NCI-H1092 treated with DMSO at 0.1 percent for 48 hours (cell line): ENCODE measurements at places on chromosomes 6 and 20.

- DNase-seq = no peak
These were observed 355.1 kb upstream of the ADGRB3 start for GRCh38 chr6:68279793-68280557.

GRCh38 chr6:159234102-159234553 is 64.9 kb downstream of the FNDC1 start:
- no peak for DNase-seq

- no peak for DNase-seq
These were observed 110.4 kb downstream of the PLCB4 start for GRCh38 chr20:9179193-9179802.

GRCh38 chr20:24164360-24164759 is 175.8 kb upstream of the GGTLC1 start:
- DNase-seq = no peak

- DNase-seq = no peak
These were observed 6.3 kb downstream of the MAPK14 start for GRCh38 chr6:36033935-36034334.

- DNase-seq = no peak
These were observed 68.8 kb downstream of the UTRN start for GRCh38 chr6:144353871-144354314.

- no peak for DNase-seq
These were observed 340.4 kb downstream of the TPBG start for GRCh38 chr6:82704045-82704444.

GRCh38 chr6:40803897-40804702 is 216.9 kb upstream of the LRFN2 start:
- DNase-seq = no peak

GRCh38 chr20:47173596-47174216 is 182.8 kb downstream of the ZMYND8 start:
- DNase-seq = no peak

DNA sequence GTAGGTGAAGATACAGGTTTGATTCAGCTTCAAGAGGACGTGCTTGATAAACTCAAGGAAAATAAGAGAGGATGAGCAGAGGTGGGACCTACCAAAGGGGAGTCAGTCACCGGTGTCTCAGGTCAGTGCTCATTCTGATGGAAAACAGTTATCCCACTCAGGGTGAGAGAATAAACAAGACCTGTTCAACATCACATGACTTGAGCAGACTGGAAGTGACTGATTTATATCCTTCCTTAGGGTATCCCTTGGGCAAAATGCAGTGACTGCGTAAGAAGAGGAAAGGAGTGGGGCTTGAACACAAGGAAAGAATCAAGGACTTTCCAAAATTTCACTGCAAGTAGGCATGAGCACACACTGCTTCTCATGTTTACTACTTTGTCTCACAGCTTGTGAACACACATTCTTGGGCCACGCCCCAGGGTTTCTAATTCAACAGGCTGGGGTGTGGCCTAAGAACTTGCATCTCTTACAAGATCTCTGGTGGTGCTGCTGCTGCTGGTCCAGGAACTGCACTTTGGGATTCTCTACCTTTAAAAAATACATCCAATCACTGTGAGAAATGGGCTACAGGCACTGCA is 11.6 kb downstream of the CST3 start:
- no peak for DNase-seq

- DNase-seq = no peak
These were observed 24.3 kb upstream of the RIMS4 start for GRCh38 chr20:44834693-44835092.

- no peak for DNase-seq
These were observed 139.2 kb downstream of the AHI1 start for GRCh38 chr6:135358251-135358821.

DNA sequence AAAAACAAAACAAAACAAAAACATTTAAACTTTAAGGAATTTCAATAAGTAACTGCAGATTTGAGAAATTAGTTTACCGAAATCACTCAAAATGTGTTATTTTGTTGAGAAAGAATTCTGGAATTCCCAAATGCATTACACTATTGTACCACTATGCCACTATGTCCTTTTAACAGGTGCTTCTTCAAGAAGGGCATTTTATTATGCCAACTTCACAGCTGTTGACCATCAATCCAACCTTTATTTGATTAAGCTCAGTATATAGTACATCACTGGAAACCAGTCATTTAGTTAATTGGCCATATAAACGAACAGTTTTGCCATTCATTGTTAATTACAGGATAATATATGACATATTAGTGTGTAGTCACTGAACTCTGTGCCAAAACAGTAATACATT is 221.7 kb downstream of the ARHGAP18 start:
- no peak for DNase-seq

DNA sequence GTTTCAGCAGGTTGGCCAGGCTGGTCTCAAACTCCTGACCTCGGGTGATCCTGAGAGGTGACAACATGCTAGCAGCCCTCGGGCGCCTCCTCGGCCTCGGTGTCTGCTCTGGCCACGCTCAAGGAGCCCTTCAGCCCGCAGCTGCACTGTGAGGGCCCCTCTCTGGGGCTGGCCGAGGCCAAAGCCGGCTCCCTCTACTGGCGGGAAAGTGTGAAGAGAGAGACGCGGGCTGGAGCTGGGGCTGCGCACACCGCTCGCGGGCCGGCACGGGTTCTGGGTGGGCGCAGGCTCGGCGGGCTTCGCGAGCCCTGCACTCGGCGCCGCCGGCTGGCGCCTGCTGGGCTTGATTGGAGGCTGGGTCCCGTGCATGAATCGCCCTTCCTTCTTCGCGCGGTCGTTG is 80.8 kb upstream of the RBM24 start:
- DNase-seq = no peak

GRCh38 chr6:82741325-82741995 is 324.2 kb downstream of the UBE3D start:
- no peak for DNase-seq

DNA sequence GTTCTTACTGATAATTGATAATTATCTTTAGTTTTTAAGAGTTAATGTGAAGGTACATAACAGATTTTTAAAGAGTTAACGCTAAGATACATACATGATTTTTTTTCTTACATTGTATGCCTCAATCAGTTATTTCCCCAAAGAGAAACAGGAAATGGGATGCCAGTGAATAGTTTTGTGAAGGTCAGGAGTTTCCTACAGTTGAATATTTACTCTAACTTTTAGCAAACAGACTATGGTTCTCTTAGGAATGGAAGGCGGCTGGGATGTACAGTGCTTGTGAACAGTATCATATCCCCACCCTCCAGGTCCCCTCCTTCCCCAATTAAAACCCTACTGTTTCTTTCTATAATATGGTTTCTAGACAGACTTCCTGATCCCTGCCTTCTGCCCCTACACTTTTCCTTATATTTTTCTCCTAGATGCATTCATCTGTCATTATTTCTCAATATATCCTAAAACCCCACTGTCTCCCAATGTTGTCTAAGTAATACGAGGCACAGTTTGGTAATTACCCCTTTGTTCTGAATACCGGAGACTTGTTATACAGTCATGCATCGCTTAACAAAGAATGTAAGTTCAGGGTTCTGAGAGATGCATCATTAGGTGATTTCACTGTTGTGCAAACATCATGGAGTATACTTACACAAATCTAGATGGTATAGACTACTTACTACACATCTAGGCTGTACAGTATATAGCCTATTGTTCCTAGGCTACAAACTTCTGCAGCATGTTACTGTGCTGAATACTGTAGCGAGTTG is 29.2 kb downstream of the SLC35A1 start:
- no peak for DNase-seq

DNA sequence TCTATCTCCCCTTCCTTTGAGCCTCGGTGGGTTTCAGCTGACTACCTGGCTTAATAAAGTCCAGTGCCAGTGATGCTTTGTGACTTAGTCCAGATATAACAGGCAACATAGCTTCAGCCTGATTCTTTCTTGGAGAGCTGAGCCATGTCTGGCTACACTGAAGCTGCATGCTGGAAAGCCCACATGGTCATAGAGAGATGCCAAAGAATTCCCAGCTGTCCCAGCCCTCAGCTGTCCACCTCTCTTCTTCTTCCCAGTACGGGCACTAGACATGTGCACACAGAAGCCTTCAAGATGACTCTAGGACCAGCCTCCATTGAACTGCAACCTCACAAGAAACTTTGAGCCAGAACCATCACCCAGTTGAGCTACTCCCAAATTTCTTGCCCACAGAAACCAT is 154.1 kb upstream of the MYLIP start:
- DNase-seq = no peak

DNA sequence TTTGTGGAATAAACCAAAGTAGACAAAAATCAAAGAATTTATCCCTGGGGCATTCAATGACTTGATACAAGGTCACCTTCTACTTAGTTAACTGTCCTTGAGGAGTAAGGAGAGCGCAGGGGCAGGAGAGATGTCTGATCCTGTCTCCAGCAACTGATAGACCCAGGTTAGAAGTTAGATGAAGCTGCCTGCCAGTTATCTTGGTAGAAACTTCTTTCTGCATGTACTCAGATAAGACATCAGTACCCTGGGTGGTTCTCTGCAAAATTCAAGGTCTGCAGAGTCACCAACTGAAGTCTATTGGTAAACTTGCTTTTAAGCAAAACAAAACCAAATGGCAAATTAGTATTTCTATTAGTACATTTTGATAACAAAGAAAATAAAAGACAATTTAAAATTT is 2.7 kb downstream of the SGK1 start:
- DNase-seq = no peak

- no peak for DNase-seq
These were observed 89.8 kb downstream of the ANKRD6 start for GRCh38 chr6:89522778-89523177.

- DNase-seq = no peak
These were observed 86.4 kb downstream of the MAP3K7 start for GRCh38 chr6:90500458-90500857.

GRCh38 chr6:44221961-44222335 is 1.4 kb upstream of the SLC29A1 start:
- no peak for DNase-seq

DNA sequence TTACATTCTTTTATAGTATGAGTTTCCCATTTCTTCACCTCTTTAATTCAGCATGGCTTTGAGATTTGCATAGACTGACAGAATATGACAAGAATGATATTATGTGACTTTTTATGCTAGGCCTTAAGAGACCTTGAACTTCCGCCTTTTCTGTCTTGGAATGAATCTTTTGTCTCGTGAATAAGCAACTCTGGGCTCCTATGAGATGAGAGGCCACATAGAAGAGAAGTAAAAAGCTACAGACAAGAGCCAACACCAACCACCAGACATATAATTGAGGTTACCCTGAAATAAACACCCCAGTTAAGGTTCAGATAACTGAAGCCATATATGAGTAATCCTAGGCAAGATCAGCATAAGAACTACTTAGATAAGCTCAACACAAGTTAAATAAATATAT is 600.8 kb downstream of the MEI4 start:
- DNase-seq = no peak

GRCh38 chr6:9540534-9541126 is 874.2 kb downstream of the TFAP2A start:
- DNase-seq = peak; percentile 0

DNA sequence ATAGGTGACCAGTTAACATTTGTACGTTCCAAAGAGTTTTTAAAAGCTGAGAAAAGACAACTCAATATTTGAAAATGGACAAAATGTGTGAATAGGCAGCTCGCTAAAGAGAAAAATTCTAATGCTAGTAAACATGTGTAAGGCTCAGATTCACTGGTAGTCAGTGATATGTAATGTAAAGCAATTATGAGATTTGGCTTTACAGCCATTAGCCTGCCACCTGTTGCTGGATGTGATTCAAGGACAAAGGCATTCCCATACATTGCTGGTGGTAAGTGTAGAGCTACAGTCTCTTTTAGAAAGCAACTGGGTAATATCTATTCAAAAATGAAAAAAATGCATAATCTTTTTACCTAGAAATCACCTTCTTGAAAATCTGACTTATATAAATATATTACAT is 114.3 kb downstream of the COL19A1 start:
- DNase-seq = no peak

GRCh38 chr6:110523451-110524021 is 47.1 kb upstream of the SLC22A16 start:
- DNase-seq = no peak

- no peak for DNase-seq
These were observed 148.1 kb downstream of the ZDHHC14 start for GRCh38 chr6:157528931-157529653.

GRCh38 chr6:12590901-12591300 is 125.7 kb upstream of the PHACTR1 start:
- DNase-seq = no peak

DNA sequence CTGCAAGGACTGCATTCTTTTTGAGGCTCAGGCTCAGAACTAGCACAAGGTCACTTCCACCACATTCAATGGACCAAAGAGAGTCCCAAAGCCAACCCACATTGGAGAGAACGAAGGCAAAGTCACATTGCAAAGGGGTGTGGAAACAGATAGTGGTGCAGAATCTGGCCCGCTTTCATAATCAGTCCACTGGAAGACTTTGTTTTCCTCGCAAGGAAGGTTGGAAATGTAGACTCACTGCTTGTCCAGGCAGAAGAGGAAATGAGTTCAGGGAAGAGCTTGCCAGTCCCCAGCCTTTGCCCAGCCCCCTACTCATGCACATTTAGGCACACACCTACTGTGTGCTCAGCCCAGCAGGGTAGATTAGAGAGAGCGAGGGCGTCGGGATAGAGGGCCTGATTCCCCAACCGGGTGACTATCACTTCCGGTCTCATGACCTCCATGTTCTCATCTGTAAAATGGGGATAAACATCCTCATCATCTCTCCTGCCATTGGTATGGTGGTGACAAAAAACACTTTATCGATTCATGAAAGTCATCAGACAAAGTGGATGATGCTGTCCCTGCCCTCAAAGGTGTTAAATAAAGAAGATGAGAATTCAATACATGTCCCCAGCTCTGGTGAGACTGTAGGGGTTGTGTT is 24.3 kb upstream of the CCN5 start:
- no peak for DNase-seq

DNA sequence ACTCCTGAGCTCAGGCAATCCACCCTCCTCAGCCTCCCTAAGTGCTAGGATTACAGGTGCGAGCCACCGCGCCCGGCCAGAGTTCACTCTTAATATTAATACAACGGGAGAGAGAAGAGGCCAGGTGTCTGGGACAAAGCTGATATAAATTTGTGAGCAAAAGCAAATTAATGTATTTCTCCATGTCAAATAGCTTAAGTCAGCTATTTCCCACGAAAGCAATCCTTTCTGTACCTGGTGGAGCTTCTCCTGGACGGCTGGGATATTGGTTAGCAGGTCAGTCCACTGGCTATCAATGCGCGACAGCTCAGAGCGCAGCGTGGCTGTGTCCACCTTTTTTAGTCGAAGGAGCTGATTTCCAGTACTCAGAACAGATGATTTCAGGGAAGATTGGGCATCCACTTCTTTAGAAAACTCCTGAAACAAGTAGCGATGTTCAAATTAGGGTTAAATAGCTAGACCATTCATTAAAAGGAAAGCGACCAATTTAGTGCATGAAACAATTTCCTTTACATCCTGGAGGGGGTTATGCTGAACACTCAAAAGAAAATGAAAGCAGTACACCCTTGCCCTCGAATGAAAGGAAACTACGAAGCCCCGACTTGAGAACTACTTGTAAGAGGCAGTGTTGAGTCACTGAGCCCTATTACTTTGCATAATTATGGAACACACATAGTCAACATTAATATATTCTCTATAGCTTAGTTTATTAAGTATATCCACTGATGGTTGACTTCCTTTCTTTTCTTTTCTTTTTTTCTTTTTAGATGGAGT is 403.4 kb downstream of the SYNE1 start:
- no peak for DNase-seq
